Esophagus muscularis mucosa (tissue), 4 donors: ENCODE measurements at places on chromosomes 5 and 9.

DNA sequence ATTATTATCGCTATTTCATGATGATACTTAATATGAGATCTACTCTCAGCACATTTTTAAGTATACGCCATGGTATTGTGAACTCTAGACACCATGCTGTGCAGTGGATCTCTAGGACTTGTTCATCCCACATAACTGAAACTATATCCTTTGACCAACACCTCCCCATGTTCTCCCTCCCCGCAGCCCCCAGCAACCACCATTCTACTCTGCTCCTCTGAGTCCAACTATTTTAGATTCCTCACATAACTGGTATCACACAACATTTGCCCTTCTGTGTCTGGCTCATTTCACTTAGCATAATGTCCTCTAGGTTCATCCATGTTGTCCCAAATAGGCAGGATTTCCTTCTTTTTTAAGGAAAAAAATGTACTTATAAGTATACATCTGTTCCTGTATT, 6.6 kb upstream of the TBC1D2 start:
- DNase-seq = no peak

DNA sequence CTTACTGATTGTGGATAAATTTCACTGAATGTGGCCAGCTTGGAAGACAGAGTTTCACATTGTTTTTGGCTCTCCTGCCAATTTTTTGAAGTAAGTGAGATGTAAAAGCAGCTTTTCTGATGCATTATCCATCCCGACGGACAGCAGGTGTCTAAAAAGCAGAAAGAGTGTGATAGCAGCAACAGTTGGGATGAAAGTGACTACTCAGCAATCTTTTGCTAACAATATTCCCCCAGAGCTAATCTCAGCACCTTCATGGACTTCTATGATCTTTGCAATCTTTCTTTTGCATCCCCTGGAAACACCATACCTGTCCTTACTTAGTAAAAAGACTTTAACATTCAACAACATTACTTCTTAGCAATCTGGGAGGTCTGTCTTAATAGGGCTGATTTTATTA, 5.4 kb downstream of the CD72 start:
- DNase-seq = no peak

DNA sequence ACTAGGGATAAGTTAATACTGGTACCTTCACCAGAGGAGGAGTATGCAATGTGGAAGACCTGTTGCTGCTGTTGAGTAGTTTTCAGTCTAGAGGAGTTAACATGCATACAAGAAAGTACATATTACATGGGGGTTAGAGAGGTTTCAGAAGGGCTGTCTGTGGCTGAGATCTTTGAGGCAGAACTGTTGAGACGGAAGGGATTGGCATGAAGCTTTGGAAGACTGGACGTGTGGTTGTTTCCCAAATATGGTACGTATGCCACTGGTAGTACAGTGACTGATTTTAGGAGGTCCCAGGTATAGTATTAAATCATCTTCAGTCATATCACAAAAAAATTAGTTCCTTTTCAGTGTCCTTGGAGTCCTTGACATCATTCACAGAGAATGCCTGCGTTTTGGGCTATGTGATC, 17.6 kb downstream of the TNFAIP8 start:
- DNase-seq = no peak

DNA sequence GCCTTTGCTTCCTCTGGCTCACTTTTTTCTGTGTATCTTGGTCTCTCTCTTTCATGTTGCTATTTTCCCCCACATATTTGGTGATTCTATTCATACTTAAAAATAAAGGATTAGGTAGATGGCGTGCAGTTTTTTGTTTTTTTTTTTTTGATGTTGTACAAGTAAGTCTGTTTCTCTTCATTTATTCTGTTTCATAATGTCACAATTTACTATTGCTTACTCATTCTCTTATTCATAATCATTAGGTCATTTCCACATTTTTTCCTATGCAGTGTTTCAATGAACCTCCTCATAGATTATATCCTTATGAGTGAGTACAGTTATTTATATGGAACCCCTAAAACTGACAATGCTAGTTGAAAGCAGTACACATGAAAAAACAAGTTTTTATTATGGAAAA, 136.3 kb downstream of the APBA1 start:
- DNase-seq = no peak

DNA sequence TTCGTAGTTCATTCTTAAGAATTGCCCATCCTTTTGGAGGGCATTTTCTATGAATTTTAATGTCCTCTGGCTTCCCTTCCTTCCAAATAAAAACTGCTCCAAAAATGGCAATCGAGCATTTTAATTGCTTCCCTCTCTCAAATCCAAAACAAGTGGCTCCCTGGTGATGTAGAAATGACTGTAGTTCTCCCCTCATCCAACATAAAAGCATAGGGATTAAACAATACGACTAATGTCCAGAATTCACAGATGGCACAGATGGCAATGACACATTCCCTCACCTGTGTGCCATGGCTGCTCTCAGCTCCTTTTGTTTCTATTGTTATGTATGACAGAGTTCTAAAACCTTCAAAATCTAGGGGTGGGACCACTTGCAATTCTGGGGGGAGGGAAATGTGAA, 417.3 kb downstream of the RAB3C start:
- DNase-seq = no peak

DNA sequence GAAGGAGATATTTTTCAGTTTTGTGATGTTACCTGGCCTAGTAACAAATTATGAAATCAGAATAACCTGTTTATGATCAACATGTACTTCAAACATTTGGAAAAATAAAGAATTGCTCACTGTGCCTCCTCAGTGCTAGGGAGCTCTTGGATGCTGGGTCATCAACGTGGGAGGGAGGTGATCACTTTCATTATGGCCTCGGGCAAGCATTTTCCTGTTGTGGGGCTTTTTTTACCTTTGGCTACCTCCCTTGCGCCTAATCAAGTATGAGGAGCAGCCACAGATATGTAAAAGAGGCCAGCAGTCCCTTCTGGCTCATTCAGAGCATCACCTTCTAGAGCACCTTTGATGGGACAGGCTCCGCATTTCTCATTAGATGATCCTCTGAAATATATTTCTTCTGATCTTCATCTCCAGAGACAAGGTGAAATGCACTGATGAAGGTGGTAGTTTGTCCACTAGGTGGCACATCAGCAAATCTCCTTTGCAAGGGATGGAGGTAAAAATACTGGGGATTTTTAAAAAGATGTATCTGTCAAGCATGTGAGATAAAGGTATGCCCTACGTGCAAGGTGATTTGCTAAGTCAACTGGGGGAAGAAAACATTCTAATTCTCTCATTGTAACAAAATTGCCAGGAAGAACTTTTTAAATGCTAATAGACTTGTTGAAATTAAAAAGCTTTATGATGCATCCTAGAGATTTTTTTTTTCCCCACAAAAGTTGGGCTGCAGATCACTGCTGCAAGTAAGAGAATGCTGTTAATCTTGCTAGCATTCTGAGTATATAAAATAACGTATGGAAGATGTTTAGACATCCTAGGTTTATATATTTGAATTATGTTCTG, 218.2 kb downstream of the MAST4 start:
- DNase-seq = no peak

DNA sequence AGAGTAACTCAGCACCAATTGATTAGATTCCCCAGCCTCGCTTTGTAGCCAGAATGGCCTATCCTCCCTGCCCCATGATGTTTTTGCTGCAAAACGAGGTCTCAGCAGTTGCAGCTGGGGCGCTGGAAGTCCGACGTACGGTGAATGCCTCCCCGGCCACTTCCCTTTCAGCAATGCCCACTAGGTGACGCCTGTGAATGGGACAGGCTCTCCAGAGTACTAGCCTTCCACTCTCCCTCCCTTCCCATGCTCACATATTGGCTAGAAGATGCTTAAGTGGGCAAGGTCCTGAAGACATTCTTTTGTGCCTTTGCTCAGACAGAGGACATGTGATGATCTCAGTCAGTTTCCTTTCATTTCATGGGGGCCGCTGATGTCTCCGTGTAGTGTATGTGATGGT, 50.8 kb downstream of the DMRT2 start:
- DNase-seq = no peak

DNA sequence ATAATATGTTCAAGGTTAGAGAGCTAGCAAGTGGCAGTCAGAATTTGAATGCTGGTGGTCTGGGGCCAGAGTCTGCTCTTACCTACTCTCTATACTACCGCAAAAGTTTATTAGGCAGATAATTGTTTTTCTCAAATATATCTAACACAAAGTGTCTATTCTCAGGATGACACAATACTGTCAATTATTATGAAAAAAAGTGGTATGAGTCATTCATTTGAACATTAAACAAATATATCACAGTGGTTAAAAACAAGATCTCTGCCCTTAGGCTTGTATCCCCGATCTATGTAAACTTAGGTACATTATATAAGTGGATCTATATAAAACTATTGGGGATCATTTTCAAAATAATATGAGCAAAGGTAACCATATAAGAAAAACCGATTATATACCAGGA, 354.9 kb downstream of the CETN3 start:
- DNase-seq = no peak

GRCh38 chr5:11525020-11525419, 379.2 kb downstream of the CTNND2 start:
- DNase-seq = no peak
